ENCODE measurements at places on chromosomes 5 and 9. TPM values are rescaled to one million over a fixed set of nuclear protein-coding genes. Genes with fewer than 3 reads are reported as not detected.
A peak's percentile ranks its signal among the peaks of the same experiment; 100 is the strongest.

- H3K36me3 ChIP-seq: peaks cover 2% of the 10 kb centered on the region
- no peaks in the 10 kb centered on the region for H3K27me3 ChIP-seq
- H3K4me3 ChIP-seq: no peak overlapping the region
- peak; percentile 77 for DNase-seq
- no peaks in the 10 kb centered on the region for H3K4me1 ChIP-seq
- no peak overlapping the region for H3K27ac ChIP-seq
These were observed 34.0 kb upstream of the NCS1 start for GRCh38 chr9:130138171-130138653.

Gene GHR
- 10.9 TPM for total RNA-seq

GRCh38 chr5:155268770-155269425, 255.3 kb downstream of the KIF4B start:
- H3K27me3 ChIP-seq: no peaks in the 10 kb centered on the region
- no peak overlapping the region for H3K27ac ChIP-seq

- no peaks in the 10 kb centered on the region for H3K4me1 ChIP-seq
- H3K36me3 ChIP-seq: peaks cover 3% of the 10 kb centered on the region
- no peak for DNase-seq
- H3K27me3 ChIP-seq: no peaks in the 10 kb centered on the region
- no peak overlapping the region for H3K4me3 ChIP-seq
These were observed 4.7 kb downstream of the URM1 start for GRCh38 chr9:128375865-128376264.

DNA sequence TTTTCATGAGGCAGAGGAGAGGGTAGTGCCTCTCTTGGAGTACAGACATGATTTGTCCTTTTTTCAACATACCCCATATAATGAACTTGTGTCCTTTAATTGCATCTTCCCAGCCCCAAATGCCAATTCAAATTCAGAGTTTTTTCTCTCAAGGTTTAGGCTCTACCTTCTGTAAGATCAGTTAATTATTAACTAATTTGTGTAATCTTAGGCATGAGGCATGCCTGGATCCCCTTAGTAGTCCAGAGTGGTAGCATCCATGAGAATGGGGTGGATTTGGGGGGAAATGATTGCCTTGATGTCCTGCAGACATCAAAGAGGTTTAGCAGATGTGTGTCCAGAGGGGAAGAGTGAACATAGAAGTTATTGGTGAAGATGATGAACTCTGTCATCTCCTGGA, 533.3 kb downstream of the LRRC70 start:
- no peaks in the 10 kb centered on the region for H3K36me3 ChIP-seq
- no peak overlapping the region for H3K27ac ChIP-seq
- H3K27me3 ChIP-seq: no peaks in the 10 kb centered on the region
- H3K4me1 ChIP-seq: no peaks in the 10 kb centered on the region
- H3K4me3 ChIP-seq: no peak overlapping the region

GRCh38 chr5:146890731-146891440, 12.3 kb upstream of the PPP2R2B start:
- DNase-seq: no peak
- no peak overlapping the region for H3K4me3 ChIP-seq
- no peaks in the 10 kb centered on the region for H3K36me3 ChIP-seq
- H3K27ac ChIP-seq: no peak overlapping the region

Gene FSD1L
- 6.9 TPM for total RNA-seq

DNA sequence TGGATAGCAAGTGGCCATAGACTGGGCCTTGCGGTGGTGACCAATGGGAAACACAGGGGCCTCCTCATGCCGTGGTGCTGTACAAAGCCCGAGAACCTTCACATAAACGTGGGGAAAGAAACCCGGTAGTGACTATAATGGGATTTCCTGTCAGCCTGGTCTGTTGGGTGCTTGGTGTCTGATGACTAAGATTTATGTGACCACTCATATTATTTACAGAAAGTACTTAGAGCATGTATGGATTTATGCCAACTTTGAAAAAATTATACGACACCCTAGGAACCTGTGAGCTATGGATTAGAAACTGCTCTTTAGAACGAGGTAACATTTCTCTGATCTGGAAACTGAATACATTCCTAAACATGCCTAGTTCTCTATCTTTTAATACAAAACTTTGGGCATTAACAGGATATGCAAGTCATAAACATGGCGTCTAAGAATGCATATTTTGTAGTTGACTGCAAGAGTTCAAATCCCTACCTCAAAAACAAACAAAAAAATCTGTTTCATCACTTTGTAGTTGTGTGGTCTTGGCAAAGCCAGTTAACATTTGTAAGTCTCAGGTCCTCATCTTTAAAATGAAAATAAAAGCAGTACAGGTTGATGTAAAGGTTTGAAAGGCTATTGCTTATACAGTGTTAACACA, 85.4 kb downstream of the TMEM167A start:
- no peak overlapping the region for H3K4me3 ChIP-seq
- DNase-seq: no peak
- H3K27me3 ChIP-seq: no peaks in the 10 kb centered on the region
- H3K36me3 ChIP-seq: no peaks in the 10 kb centered on the region
- no peak overlapping the region for H3K27ac ChIP-seq

Gene WNT8A
- not detected for total RNA-seq

Gene SLC34A3
- total RNA-seq: not detected

GRCh38 chr9:91760906-91761305, 189.1 kb downstream of the ROR2 start:
- no peaks in the 10 kb centered on the region for H3K4me1 ChIP-seq
- no peak overlapping the region for H3K27ac ChIP-seq
- DNase-seq: no peak
- no peaks in the 10 kb centered on the region for H3K27me3 ChIP-seq
- no peak overlapping the region for H3K4me3 ChIP-seq

DNA sequence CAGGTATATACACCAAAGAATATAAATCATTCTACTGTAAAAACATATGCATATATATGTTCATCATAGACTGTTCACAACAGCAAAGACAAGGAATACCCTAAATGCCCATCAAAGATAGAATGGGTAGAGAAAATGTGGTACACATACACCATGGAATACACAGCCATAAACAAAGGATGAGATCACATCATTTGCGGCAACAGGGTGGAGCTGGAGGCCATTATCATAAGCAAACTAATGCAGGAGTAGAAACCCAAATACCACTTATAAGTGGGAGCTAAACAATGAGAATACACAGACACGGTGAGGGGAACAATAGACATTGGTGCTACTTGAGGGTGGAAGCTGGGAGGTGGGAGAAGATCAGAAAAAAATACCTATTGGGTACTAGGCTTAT, 117.6 kb downstream of the COX7C start:
- no peak overlapping the region for H3K4me3 ChIP-seq
- no peak overlapping the region for H3K27ac ChIP-seq

DNA sequence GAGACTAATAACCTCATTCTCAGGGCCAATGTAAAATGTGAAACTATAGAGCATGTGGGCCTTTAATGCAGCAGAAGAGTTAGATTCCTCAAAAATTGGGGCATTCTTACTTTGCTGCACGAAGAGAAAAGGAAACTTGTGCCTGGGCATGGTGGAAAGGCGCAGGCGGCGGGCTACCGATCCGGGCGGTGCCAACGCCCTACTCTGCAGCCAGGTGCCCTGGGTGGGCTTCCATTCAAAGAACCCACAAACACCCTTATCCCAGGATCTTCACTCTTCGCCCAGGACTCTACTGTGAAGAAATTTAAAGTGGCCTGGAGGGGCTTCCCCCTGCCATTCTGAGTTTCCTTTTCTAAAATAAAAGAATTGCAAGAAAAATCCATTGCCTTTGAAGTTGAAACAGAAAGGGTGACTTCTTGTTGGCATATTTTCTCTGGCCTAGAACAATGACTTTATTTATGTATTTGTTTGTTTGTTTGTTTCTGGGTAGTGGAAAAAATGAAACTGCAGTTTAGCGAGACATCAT, 124.9 kb downstream of the TMEM161B start:
- H3K27me3 ChIP-seq: no peaks in the 10 kb centered on the region
- H3K4me1 ChIP-seq: no peaks in the 10 kb centered on the region
- H3K27ac ChIP-seq: no peak overlapping the region

Gene FRMPD1
- not detected for total RNA-seq

Gene CARTPT
- total RNA-seq: not detected

Gene MACIR
- total RNA-seq: 3.8 TPM

Gene TIMD4
- 0.65 TPM for total RNA-seq

GRCh38 chr9:96169901-96170300, 132.1 kb downstream of the HSD17B3 start:
- no peak overlapping the region for H3K4me3 ChIP-seq
- no peaks in the 10 kb centered on the region for H3K36me3 ChIP-seq
- H3K27me3 ChIP-seq: no peaks in the 10 kb centered on the region
- H3K27ac ChIP-seq: no peak overlapping the region
- DNase-seq: no peak
- no peaks in the 10 kb centered on the region for H3K4me1 ChIP-seq

- H3K27ac ChIP-seq: no peak overlapping the region
- peaks cover 1% of the 10 kb centered on the region for H3K27me3 ChIP-seq
- no peak for DNase-seq
- no peak overlapping the region for H3K4me3 ChIP-seq
- no peaks in the 10 kb centered on the region for H3K36me3 ChIP-seq
These were observed 152.2 kb downstream of the SYK start for GRCh38 chr9:90953805-90954204.

GRCh38 chr5:135993335-135993879, 35.4 kb upstream of the TGFBI start:
- no peak overlapping the region for H3K27ac ChIP-seq
- no peaks in the 10 kb centered on the region for H3K27me3 ChIP-seq
- DNase-seq: no peak
- no peak overlapping the region for H3K4me3 ChIP-seq

DNA sequence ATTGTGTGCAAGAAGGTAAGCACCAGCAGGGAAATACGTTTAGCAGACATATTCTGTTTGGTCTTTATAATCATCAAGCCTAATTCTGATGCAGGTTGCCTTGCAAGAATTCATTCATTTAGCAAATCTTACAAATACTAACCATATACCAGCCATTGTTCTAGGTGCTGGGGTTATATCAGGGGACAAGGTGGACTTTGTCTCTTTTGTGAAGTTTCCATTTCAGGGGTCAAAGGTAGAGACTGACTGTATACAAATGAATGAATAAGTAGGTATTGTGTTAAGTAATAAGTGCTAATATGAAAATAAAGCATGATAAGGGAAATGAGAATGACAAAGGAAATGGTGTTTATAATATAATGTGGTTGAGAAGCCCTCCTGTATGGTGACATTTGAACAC, 64.0 kb downstream of the LNPEP start:
- H3K36me3 ChIP-seq: no peaks in the 10 kb centered on the region
- no peak overlapping the region for H3K4me3 ChIP-seq

- H3K4me1 ChIP-seq: no peaks in the 10 kb centered on the region
- H3K27ac ChIP-seq: no peak overlapping the region
- no peak overlapping the region for H3K4me3 ChIP-seq
- DNase-seq: no peak
- no peaks in the 10 kb centered on the region for H3K36me3 ChIP-seq
These were observed 275.0 kb downstream of the SPATA31D1 start for GRCh38 chr9:82263619-82264018.

DNA sequence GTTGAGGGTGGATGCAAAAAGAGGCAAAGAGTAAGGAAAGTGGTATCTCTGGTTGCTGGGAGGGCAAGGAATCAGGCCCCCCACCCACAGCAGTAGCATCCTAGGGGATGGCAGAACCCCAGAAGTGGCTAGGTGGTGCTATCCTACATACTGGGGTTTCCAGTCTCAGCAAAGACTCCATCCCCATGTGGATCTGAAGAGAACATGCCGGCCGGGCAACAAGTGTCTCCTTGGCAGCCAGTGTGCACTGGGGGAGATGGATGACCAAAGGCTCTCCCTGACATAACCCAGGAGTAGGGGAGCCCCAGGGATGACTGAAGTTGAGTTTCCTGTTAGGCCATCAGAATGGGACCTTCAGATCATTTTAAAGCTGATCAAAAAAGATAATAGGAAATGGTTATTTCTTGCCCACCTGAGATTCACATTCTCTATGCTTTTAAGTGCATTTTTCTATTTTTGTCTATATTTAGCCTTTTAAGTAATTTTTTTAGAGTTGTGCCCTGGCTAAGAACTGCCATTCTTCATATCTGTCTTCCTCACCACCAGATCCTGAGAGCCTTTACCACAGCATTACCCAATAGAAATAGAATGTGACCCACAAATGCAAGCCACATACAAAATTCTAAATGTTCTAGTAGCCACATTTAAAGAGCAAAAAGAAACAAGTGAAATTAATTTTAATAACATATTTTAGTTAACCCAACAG, 78.7 kb upstream of the SMIM23 start:
- no peaks in the 10 kb centered on the region for H3K4me1 ChIP-seq
- no peak for DNase-seq
- H3K36me3 ChIP-seq: no peaks in the 10 kb centered on the region
- no peak overlapping the region for H3K27ac ChIP-seq
- no peak overlapping the region for H3K4me3 ChIP-seq

DNA sequence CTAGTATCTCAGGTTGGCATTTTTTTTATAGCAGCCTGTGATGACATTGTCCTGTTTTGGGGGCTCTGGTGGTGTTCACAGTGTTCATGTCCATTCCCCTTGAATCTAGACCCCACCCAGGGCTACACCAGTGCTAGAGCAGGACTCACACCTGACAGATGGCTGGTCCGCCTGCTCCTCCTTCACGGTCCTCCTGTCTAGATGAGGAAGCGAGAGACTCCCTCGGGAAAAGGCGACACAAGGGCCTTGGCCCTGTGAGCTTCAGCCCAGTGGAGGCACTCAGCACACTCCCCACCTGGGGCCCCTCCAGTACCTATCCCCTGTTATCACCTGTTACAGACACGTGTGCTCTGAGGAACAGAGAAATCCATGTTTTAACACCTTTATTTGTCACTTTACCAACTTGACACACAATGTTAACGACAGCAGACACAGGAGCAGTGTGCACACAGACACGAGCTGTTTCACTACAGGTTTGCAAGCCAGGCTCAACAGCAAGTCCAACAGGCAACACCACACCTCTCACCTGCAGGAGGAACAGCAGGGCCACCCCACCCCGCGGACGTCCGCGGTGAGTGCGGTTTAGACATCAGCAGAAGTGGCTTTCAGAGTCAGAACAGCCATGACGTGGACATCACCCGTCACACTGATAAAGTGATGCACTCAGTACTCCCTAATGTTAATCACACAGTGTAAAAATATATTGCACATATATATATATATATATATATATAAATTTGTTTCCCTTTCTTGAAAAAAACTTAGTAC, 33.5 kb downstream of the TPPP start:
- no peak overlapping the region for H3K27ac ChIP-seq
- no peaks in the 10 kb centered on the region for H3K4me1 ChIP-seq
- no peaks in the 10 kb centered on the region for H3K27me3 ChIP-seq
- H3K36me3 ChIP-seq: peaks cover 3% of the 10 kb centered on the region
